ENCODE measurements at places on chromosomes 5 and 9.

DNA sequence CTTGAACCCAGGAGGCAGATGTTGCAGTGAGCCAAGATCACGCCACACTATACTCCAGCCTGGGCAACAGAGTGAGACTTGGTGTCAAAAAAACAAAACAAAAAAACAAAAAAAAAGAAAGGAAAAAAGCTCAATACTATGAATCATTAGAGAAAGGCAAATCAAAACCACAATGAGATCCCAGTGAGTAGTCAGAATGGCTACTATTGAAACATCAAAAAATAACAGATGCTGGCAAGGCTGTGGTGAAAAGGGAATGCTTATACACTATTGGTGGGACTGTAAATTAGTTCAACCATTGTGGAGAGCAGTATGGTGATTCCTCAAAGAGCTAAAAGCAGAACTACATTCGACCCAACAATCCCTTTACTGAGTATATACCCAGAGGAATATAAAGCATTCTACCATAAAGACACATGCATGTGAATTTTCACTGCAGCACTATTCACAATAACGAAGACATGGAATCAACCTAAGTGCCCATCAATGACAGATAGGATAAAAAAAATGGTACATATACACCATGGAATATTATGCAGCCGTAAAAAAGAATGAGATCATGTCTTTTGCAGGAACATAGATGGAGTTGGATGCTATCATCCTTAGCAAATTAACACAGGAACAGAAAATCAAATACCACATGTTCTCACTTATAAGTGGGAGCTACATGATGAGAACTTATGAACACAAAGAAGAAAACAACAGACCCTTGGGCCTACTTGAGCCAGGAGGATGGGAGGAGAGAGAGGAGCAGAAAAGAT lies 81.9 kb upstream of the ARRDC3 start:
- no peak for DNase-seq

- DNase-seq = no peak
Measured at GRCh38 chr5:177094224-177095087, 7.7 kb downstream of the FGFR4 start.

GRCh38 chr5:135869276-135869675 lies 26.4 kb downstream of the IL9 start:
- no peak for DNase-seq

- DNase-seq = no peak
Measured at GRCh38 chr5:149559706-149560105, 8.5 kb upstream of the CSNK1A1 start.

DNA sequence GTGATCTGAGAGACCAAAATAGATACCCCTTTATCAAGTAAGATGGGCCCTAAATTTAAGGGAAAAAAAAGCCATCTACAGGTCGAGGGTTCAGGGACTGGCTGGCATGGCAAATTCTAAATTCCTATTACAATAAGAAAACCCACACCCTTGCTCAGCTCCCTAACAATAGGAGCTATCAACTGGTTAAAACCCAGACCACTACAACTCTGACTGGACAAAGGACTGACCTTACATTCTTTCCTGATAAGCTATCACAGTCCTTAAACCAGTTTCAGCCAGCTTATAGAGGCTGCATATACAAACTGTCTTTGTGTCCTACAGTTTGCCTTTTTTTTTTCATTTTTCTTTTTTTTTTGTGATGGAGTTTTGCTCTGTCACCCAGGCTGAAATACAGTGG lies 803.6 kb downstream of the NR2F1-AS1 start:
- DNase-seq = no peak

DNA sequence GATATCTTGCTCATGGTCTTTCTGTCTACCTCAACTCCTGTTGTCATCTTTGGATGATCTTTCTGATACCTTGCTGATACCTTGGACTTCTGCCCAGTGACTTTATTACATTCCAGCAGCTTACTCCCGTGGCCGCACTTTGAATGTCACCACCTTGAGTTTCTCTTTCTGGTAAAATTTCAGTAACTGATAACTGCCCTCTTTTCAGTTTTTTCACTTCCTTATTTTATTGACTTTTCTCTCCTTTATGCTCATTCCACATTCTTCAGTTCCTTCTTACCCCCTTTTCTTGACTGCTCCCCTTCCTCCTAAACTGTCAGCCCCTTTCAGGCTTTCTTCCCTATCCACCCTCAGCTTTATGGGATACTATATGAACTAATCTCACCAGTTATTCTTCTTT lies 7.0 kb upstream of the FBXO4 start:
- no peak for DNase-seq

DNA sequence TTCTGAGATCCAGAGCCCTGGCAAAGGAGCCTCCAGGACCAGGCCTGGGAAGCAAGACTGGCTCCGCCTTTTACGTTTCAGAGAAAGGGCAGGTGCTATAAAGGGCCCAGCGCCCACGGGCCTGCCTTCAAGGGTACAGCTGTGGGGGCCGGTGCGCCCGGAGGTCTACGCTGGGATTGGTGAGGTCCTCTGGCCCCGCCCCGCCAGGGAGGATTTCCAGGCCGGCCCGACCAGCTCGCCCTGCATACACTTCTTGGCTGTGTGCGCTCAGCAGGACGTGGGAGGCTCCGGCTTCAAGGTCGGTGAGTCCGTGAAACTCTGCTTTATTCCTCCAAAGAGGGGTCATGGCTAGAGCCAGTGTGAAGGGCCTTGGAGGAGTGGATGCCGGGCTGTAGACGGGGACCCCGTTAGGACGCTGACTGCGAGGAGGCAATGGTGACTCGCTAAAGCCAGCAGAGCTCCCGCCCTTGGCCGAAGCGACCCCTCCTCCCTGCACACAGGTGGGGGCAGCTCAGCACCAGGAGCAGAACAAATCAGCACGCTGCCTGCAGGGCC lies at the start of gene CKMT2:
Gene CKMT2 (plus strand): TSS at position 243 of the 555 bp plus-strand sequence. CDS start 17,811 bp downstream, outside the sequence.
- no peak for DNase-seq

DNA sequence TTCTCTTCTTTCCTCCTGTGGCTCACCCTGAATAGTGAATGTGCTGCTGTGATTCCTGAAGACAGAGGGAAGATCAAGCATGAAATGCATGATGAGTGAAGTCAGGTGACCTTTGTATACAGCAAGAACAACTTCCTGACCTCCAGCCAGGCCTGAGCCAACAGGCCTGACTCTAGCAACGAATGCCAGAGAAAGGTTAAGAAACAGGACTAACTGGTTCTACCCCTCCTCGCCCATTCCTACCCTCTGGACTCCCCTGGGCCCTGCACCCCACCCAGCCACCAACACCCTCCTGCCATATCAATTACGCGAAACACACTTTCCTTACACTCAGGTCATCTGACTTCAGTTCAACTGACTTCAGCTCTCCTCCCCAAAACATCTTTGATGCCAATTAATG lies 4.9 kb downstream of the SUSD1 start:
- DNase-seq = no peak

DNA sequence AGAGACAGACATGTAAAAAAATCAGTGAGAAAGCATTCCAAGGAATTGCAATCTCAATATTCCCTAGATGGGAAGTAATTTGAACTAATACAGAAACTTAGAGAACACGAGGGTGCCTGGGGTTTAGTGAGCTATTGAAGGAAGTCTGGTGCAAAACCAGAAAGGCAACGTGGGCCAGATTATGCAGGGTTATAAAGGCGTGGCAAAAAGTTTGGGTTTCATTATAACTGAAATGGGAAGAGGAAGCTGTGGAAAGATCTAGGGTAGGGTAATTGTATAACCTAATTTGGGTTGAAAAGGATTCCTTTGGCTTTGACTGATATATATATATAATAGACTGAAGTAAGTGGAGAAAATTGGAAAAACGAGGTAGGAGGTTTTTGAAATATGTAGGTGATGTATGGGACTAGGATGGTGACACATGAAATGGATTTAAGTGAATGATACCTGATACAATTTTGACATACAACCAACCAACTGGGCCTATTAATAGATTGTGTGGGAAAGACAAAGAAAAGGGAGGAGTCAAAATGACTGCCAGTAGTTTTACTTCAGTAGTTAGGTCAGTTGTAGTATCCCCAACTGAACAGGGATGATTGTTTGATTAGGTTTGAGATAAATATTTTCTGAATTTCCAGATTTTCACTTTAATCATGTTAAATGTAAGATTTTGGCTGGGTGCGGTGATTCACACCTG lies 65.3 kb downstream of the FAM174A start:
- no peak for DNase-seq

- DNase-seq = no peak
Measured at GRCh38 chr5:39569857-39570256, 145.1 kb upstream of the DAB2 start.

GRCh38 chr9:124414612-124415011 lies 630 bp downstream of the PSMB7 start:
- no peak for DNase-seq

DNA sequence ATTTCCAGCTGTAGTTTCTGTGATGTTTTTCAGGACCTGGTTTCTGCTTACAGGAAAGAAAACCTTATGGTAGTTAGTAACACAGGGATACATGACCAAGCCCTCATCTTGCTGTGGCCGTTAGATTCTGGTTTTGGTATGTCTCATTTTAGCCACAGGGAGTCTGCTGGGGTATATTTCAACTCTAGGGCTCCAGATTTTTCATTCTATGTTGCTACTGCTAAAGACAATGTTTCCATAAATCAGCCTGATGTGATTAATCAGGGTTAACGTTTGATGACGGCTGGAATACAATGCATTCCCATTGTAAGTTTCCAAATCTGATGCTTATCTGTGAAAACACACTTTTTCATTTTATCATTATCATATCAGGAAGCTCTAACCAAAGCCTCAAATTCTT lies 48.2 kb downstream of the P4HA2 start:
- DNase-seq = no peak

- no peak for DNase-seq
Measured at GRCh38 chr5:111165058-111165457, 59.1 kb upstream of the CAMK4 start.

- DNase-seq = no peak
Measured at GRCh38 chr5:12237837-12238575, 333.8 kb upstream of the CTNND2 start.

DNA sequence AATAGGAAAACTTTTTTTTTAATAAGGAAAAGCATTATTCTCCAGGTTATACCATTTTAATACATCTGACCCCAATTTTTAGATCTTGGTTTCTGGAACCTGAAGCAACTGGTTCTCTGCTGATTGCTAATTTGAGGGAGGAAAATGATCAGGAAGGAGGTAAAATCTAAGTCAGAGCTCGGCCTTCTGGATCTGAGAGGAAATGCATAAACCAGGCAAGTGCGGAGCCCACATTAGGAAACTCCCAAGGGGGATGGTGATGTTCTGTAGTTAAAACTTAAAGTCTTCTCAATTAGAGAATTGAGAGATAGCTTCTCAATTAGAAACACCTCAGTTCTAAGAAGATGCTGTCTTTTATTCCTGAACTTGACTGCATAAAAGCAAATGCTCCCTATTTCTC lies 113.5 kb downstream of the TSSK1B start:
- no peak for DNase-seq

DNA sequence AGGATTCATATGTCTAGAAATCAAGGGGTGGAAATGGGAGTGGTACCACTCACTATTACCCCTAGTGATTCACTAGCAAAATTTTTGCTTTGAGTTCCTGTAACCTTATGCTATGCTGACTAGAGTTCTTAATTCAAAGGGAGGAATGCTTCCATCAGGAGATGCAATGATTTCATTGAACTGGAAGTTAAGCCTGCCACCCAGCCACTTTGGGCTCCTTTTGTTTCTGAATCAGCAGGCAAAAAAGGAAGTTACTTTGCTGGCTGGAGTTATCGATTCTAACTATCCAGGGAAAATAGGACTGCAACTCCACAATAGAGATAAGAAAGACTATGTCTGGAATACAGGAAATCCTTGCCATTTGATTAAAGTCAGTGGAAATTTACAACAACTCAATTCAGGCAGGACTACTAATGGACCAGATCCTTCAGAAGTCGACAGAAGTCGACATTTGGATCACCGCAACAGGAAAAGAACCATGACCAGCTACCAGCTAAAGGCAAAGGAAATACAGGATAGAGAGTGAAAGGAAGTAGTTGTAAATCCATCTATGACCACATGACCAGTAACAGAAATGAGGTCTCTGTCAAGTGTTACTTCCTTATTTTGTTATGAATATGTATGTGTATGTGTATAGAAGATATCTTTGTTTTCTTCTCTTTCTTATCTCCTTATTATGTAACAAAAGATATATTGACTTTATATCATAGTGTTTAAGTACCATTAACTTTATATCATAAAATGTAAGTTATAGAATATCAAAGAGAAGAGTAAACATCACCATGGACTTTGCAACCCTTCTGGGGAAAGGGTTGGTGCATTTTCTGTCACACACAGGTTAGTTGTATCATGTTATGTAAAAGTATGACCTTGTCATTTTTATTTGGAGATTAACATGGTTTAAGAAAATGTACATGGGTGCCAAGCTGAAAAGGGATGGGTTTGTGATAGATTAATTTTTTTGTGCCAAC lies 198.7 kb upstream of the HAPLN1 start:
- DNase-seq = no peak

DNA sequence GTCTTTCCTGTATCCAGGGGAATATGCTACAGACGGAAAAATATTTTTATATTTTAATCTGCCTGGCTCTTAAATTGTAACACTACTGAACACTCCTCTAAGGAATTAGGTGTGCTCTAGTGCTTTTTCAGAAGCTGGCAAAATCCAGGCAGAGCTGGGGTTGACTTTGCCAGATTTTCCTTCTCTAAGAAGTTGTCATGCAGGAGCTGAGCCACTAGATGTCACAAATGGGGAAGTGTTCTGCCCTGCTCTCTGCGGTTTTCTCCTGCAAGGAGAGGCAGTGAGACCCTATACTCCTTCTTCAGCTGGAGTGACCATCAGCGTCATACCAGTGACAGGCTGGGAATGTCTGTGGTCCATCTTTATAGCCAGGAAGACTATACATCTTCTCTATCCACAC lies 112.5 kb downstream of the HAPLN1 start:
- no peak for DNase-seq

- no peak for DNase-seq
Measured at GRCh38 chr9:91405343-91406077, 18.1 kb downstream of the NFIL3 start.

DNA sequence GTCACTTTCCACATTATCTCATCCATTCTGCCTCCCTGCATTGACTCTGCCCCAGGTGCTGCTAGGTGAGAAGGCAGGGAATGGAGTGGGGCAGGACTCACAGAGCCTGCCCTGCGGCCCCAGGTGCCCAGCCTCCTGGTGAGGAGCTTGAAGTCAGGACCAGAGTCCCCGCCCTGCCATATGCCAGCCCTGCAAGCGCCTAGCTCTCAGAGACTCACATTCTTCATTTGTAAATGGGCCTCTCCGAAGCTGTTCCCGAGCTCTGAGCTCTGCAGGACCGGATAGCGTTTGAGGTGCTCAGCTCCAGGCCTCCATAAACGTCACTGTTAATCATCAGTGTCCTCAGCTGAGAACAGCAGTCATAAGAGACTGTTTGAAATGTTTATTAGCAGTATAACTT lies 75.1 kb upstream of the STXBP1 start:
- no peak for DNase-seq

Data from activated naive CD4-positive, alpha-beta T cell (primary cell).